ENCODE measurements at places on chromosomes 6 and 20.

DNA sequence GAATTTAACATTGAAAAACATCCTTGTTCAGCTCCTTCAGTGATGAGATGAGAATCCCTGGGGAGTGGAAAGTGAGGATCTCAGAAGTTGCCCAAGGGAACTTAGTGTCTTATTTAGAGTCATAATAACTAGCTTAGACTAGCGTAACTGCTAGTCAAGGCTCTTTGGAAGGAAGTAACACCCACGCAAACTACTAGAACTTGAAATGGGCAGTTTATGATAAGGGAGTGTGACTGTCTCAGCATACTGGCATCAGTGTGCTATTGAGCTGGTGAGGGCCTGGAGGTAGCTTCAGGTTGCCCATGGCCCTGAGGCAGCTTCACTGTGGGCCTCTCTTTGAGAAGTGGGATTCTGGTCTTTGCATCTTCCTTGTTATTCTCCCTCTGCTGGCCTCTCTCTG lies 40.1 kb downstream of the SLX4IP start:
- no peak for DNase-seq

GRCh38 chr6:134161041-134161440 lies 108.6 kb upstream of the SLC2A12 start:
- DNase-seq, result no peak

- DNase-seq, result no peak
These were observed 2.1 kb upstream of the RBPJL start for GRCh38 chr20:45304464-45304999.

GRCh38 chr6:124590001-124590400 lies 372.2 kb upstream of the RNF217 start:
- DNase-seq, result no peak

DNA sequence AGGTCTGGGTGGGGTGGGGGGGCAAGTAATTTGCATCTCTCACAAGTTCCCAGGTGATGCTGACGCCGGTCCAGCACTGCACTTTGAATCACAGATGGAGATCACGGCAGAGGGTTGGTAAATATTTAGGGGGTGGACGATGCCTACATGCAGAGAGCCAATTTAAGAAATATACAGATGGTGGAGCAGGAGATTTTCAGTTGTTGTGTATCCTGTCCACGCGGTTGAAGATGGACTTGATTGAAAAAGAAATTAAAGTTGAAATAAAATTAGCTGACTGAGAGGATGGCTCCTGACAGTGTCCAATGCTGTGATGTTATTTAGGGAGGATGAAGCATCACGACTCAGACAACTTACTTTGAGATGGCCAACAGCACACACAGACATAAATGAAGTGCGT lies 74.6 kb downstream of the PHACTR3 start:
- no peak for DNase-seq

Data from right atrium auricular region (tissue), 2 donors.